Cerebellum (tissue), 4 donors: ENCODE measurements at places on chromosomes 11 and 22.

- peak; percentile 70 for DNase-seq
Measured at GRCh38 chr11:662689-663274, 25.7 kb downstream of the DRD4 start.

- no peak for DNase-seq
Measured at GRCh38 chr11:35246745-35247144, 107.8 kb downstream of the CD44 start.

GRCh38 chr22:41725510-41726110 lies 26.3 kb downstream of the MEI1 start:
- DNase-seq, result peak; percentile 23

- DNase-seq, result no peak
Measured at GRCh38 chr22:27934069-27934468, 15.0 kb upstream of the PITPNB start.

DNA sequence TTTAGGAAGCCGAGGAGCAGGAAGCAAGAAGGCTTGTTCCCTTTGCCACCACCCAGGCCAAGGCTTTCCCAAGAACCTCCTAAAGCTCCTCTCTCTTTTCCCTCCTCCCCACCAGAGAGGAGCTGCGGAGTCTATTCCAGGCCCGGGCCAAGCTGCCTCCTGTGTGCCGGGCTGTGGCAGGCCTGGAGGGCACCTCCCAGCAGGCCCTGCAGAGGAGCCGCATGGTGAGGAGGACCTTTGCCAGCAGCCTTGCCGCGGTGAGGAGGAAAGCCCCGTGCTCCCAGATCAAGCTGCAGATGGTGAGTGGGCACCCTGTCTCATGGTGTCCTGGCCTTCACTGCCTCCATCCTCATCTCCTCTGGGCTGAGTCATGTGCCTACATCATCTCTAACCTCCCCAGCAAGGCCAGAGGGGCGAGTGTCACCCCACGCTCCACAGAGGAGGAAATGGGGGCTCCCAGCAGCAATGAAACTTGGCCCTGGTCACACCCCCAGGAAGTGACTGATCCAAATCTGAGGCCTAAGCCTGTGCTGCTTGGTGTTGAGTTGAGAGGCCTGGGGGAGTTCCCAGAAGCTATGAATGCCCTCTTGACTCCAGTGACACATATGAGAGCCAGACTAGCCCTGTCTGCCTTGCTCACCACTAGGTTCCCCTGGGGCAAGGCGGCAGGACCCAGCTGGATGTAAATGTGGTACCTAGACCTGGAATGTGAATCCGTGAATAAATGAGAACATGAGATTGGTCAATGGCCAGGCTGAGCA lies 104.2 kb downstream of the MYO18B start:
- peak; percentile 52 for DNase-seq

GRCh38 chr11:117498791-117499190 lies 171.1 kb downstream of the CEP164 start:
- DNase-seq, result no peak

GRCh38 chr22:37174964-37175363 lies 13.1 kb downstream of the C1QTNF6 start:
- DNase-seq, result no peak

DNA sequence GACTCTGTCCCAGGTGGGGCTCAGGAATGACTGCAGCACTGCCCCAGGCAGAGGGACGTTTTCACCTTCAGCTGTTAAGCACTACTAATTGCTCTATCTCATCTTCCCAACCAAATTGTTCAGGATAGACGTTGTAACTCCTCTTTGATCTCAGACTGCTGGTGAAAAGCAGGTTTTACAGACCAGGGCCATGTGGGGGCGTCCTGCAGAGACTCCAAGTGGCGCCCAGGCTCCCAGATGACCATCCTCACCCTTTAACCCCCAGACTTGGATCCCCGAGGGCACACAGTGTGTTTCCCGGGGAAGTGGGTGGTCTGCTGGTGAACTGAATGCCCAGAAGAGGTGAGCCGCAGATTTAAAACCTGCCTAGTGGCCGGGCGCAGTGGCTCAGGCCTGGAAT lies 23.9 kb downstream of the FADD start:
- no peak for DNase-seq

DNA sequence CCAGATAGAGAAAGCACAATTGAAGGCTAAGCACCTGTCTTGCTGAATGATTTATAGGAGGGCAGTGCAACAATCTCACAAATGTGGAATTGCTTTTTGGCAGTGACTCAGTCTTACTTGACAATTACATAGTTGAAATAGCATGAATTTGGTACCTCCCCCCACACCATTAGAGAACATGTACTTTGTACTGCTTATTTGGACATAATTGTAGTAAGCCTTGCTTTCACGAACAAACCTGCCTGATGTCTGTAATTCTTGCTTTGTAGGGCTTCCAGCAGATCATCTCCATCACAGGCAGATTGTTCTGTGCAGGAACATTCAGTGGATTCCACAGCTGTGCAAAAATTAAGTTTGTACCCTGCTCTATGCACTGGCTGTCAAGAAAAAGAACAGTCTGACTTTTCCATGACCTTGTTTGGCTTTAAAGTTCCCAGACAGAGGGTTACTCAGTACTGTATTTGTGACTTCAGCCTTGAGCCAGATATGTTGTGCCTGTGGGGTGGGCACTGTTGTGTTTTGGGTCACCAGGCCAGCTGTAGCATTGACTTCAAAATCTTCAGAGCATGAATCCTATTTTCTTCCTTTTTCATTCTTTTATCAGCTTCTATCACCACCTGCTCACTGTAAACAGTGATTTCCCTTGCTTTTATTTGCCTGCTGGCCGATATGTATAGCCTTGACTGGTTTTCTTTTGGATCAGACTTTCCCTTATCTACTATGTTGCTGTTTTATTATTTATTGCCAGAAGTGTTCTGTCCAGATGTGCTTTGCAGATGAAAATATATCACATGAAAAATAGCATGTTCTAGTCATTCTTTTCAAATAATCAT lies 941.0 kb upstream of the CHORDC1 start:
- no peak for DNase-seq

GRCh38 chr22:46569848-46570695 lies 32.7 kb upstream of the CELSR1 start:
- no peak for DNase-seq

- DNase-seq, result no peak
Measured at GRCh38 chr11:35600331-35600838, 17.9 kb upstream of the FJX1 start.

- DNase-seq, result no peak
Measured at GRCh38 chr11:829176-829846, 1.6 kb downstream of the CRACR2B start.

DNA sequence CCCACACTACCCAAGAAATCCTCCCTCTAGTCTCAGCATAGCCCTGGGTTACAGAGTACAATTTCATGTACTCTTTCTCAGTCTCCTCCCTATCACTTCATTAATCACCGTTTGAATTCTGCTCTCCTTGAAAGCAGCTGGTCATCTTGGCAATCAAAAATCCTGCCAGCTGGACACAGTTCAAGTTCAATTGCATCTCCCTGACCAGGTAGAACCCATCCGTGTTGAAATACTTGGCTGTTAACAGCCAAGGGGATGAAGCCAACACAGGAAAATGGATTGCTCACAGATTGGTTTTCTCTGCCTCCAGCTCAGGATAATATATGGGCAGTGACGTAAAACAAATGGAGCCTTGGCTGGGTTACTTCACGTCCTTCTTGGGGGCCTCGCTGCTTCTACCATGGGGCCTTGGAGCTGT lies 55.1 kb upstream of the GRK3 start:
- no peak for DNase-seq

GRCh38 chr11:61793083-61793828 lies 545 bp downstream of the FEN1 start:
- DNase-seq, result no peak

GRCh38 chr22:48592066-48592345 lies 1235.7 kb downstream of the BRD1 start:
- DNase-seq, result no peak

GRCh38 chr11:13638422-13638821 lies 30.0 kb upstream of the FAR1 start:
- DNase-seq, result no peak

- DNase-seq, result no peak
Measured at GRCh38 chr22:19957445-19957844, 15.8 kb upstream of the TXNRD2 start.

GRCh38 chr11:105192115-105192514 lies 52.5 kb upstream of the CARD18 start:
- no peak for DNase-seq

GRCh38 chr22:37234736-37235711 lies 9.0 kb downstream of the RAC2 start:
- no peak for DNase-seq

DNA sequence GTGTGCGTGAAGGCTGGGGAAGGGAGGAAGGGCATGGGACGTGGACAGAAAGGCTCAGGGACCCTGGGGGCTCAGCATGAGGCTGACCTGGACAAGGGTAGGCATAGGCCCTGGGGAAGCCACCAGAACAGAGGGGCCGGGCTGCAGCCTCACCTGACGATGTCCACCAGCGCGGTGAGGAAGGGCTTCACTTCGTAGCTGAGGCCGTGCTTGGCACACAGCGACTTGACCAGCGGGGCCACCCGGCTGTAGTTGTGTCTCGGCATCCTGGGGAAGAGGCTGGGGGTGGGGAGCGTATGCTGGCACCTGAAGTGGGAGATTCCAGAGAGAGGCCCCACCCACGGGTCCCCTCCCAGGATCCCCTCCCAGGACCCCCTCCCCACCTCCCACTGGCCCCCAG lies 15.6 kb downstream of the FADS3 start:
- DNase-seq, result no peak

DNA sequence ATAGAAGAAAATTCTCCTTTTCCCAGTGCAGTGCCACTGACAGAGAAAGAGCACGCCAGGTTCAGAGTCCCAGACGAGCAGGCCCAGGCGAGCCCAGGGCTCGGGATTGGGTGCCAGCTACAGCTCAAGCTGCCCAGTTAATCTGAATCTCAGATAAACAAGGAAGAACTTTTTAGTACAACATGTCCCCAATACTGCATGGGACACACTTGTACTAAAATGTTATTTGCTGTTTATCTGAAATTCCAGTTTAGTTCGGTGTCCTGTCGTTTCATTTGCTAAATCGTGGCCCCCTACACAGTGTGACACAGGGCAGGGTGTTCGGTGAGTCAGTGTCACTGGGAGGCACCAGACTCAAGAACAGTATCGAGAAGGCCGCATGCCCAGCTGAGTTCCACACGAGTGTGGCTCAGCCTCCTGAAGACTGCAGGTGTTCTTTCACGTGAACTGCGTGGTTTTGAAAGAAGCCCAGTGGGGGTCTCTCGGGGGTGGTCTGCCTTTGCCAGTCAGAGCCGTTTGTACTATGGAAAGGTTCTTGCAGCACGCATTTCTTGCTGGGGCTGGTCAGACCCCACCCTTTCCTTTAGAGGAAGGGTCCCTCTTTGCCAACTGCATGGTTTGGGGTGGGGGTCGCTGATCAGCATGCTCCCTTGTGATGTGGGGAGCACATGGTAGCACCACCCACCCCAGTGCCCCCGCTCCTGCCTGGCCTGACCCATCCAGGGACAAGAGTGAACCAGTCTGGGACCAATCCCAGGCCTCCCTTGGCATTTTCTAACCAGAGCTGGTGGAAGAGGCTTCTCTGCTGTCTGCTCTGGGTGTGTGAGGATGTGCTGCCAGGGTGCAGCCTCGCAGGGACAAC lies 115.6 kb upstream of the B3GAT1 start:
- no peak for DNase-seq

DNA sequence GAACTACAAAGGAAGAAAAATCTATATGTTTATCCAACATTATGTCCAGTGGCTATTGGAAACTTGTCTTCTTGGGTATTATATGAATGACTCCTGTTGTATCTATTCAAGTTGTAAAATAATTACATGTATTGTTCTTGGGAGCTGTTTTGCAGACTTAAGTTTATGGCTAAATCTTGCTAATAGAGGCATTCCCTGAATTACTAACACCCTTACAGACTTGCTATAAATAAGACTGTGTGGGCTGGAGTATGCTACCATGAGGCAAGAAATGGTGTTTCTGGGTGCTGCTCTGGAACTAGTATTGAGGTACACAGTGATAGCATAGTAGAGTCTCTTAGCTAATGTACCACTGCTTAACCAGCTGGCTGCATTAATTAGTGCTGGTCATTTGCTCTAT lies 155.1 kb downstream of the HIPK3 start:
- no peak for DNase-seq

GRCh38 chr11:122100037-122100755 lies 15.8 kb downstream of the BLID start:
- no peak for DNase-seq

GRCh38 chr22:25354456-25354855 lies 135.0 kb downstream of the CRYBB2 start:
- DNase-seq, result no peak

- no peak for DNase-seq
Measured at GRCh38 chr11:128691802-128692752, 1.8 kb upstream of the FLI1 start.

- DNase-seq, result no peak
Measured at GRCh38 chr22:23086787-23087186, 16.5 kb downstream of the GNAZ start.

GRCh38 chr11:62400281-62400680 lies 18.6 kb upstream of the SCGB1A1 start:
- DNase-seq, result no peak

GRCh38 chr11:37504060-37504611 lies 906.1 kb upstream of the RAG2 start:
- DNase-seq, result no peak

DNA sequence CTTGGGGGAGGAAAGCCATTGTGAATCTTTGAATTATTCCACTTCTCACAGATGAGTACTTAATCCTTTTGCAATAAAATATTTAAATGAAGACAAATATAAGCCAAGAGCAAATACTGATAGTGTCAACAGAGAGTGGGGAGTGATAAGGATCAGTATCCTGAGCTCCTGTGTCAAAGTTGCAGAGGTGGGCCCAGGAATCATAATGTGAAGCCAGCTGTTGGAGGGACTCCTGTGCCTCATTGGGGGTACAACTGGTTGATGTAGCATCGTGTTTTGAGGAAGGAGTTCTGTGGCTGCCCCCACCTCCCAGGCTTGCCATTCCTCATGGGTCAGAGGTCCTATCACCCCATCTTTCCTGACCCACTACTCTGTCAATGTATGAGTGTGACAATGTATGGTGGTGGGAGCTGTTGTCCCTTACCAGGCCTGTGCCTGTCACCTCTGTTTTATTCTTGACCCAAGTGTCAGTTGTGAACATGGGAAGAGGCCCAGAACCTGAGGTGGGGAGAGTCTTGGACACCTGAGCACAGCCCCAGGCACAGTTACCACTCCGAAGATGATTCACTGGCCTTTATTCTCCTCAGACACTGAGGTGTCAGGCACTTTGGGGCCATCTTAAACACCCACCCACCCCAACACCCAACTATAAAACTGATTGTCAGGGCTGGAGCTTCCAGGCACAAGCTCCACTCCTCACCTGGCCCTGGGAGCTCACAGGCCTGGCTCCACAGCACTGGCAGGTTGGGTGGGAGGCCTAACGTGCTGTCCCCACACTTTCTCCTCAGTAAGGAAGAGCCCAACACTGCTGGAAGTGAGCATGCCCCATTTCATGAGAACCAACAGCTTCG lies 38.4 kb downstream of the KCNQ1OT1 start:
- DNase-seq, result no peak

GRCh38 chr11:134164490-134165370 lies 59.0 kb downstream of the NCAPD3 start:
- DNase-seq, result no peak

GRCh38 chr22:27627444-27627833 lies 174.1 kb downstream of the MN1 start:
- DNase-seq, result no peak

- DNase-seq, result no peak
Measured at GRCh38 chr11:85889676-85890579, 34.7 kb downstream of the CCDC83 start.

- DNase-seq, result no peak
Measured at GRCh38 chr11:8814209-8814922, 96.6 kb upstream of the AKIP1 start.

GRCh38 chr22:42493393-42493792 lies 26.2 kb downstream of the RRP7A start:
- DNase-seq, result no peak

- no peak for DNase-seq
Measured at GRCh38 chr11:93525601-93526345, 17.4 kb downstream of the SMCO4 start.
